ENCODE measurements at places on chromosomes 2 and 18.

DNA sequence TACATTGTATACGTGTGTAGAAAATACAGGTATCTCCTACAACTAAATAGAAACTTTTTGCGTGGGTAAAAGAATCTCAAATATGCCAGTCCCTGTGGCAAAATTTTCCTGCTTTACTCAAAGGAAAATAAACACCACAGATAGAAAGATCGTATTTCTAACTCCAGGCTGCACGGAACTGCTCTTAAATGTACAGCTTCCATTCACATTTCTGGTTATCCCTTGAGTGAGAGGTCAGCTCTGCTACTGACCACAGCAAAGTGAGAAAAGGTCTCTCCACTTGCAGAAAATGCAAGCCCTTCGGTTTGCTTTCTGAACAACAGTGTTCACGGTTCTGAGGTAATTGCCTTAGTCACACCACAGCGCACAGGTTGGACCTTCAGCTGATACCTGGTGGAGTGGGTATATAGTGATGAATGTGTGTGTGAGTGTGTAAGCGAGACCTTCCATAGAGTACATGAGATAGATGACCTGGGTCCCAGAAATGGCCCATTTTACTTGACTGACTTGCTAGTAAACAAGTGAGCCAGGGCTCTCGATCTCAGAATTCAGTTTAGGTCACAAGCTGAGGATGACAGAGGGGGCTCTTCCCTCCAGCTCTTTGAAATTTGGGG lies 52.1 kb downstream of the ALPK2 start:
- no peak for DNase-seq

DNA sequence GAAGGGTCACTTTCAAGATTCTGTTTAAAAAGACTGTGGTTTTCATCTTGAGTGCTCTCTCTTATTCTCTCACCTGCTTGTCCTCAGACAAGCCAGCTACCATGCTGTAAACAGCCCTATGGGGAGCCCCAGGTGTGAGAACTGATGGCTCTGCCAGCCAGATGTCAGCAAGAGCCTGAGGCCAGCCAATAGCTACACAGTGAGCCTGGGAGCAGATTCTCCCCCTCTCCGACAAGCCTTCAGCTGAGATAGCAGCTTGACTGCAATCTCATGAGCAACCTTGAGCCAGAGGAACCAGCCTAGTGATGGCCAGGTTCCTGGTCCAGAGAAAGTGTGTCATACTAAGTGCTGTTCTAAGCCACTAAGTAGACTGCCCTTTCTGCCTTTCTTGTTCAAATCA lies 272.1 kb downstream of the NAPG start:
- no peak for DNase-seq

- no peak for DNase-seq
Observed at GRCh38 chr2:43169099-43169945, 57.1 kb downstream of the ZFP36L2 start.

DNA sequence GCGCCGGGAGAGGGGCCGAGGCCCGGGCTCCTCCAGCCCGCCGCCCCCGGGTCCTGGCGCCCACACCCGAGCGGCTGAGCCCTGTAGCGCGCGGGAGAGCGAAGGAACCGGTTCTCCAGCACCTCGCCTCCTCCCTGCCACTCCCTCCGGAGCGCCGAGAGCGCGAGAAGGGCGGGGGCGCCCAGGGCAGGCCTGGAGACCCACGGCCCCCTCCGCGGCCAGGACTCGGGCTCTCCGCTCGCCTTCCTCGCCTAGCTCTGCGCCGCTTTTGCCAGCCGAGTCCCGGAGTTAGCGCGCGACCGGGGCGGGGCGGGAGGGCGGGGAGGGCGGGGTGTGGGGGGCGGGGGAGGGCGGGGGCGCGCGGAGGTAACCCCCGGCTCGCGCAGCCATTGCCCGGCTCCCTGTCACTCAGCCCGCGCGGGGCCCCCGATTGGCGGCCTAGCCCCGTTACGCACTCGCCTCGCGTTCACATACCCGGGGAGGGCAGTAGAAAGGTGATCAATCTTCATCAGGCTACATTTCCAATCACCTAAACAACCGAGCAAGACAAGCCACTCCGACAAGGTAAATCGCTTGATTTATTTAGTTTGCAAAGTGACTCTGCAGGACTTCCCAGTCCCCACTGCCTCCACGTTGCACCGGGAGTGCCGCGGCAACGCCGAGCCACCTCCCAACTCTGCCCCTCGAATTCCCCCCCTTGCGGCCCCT lies at the start of gene OTX1:
Gene OTX1 (plus strand): TSS at position 497 of the 708 bp plus-strand sequence. CDS start 2,161 bp downstream, outside the sequence.
- no peak for DNase-seq

DNA sequence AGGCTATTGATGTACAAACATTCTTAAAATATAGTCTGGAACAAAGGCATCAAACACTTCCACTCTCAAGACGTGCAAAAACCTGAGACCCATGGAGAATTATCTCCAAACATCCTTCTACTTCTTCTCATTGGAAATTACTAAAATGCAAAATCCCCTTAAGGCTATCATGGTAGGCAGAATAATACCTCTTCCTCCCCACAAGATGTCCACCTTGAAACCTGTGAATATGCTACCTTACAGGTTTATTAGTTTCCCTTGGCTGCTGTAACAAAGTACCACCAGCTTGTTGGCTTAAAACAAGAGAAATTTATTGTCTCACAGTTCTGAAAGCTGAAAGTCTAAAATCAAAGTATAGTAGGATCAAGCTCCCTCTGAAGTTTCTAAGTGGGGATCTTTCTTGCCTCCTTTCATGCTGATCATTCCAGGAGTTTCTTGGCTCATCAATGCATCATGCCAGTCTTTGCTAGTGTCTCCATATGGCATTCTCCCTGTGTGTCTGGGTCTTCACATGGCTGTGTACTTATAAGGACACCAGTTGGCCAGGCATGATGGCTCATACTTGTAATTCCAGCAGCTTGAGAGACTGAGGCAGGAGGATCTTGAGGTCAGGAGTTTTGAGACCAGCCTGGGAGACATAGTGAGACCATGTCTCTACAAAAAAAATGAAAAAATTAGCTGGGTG lies 163.7 kb upstream of the NCK2 start:
- no peak for DNase-seq

DNA sequence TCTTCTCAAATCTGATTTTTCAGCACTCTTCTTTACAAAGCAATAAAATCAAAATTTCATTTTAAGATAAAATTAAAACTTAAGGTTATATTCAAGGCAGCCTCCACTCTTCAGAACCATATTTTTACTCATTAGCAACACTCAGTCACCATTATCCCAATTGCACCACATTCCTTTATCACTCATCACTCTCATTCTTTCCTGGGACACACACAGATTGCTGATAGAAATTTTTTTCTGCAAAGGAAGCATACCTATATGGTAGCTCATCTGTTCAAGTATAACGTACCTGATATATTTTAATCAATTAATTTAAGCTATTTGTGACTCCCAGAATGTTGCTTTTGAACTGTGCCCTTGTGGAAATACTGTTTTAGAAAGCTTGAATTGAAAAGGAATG lies 1559.3 kb upstream of the ZEB2 start:
- no peak for DNase-seq

GRCh38 chr2:36572719-36573059 lies 25.3 kb downstream of the FEZ2 start:
- DNase-seq = no peak

- DNase-seq = no peak
Observed at GRCh38 chr2:168601741-168602140, 145.7 kb downstream of the CERS6 start.

GRCh38 chr2:57760381-57760801 lies 286.2 kb upstream of the VRK2 start:
- DNase-seq = no peak

GRCh38 chr2:203240491-203240890 lies 1.7 kb downstream of the CYP20A1 start:
- DNase-seq = no peak
